ENCODE measurements at places on chromosomes 16 and 17. TPM values are rescaled to one million over a fixed set of nuclear protein-coding genes. Genes with fewer than 3 reads are reported as not detected.

The ANKRD40CL gene
- not detected for total RNA-seq

- H3K4me1 ChIP-seq: peaks cover 40% of the 10 kb centered on the region
- H3K27ac ChIP-seq: peak overlapping the region; percentile 85
- peaks cover 100% of the 10 kb centered on the region for H3K27me3 ChIP-seq
- no peaks in the 10 kb centered on the region for H3K36me3 ChIP-seq
Observed at GRCh38 chr17:48597778-48598631, 4.4 kb upstream of the HOXB5 start.

- no peak overlapping the region for H3K4me3 ChIP-seq
- no peaks in the 10 kb centered on the region for H3K27me3 ChIP-seq
- H3K4me1 ChIP-seq: no peaks in the 10 kb centered on the region
- H3K27ac ChIP-seq: no peak overlapping the region
- no peaks in the 10 kb centered on the region for H3K36me3 ChIP-seq
Observed at GRCh38 chr16:69089091-69089910, 16.2 kb upstream of the HAS3 start.

- H3K4me1 ChIP-seq: peaks cover 37% of the 10 kb centered on the region
- H3K4me3 ChIP-seq: no peak overlapping the region
- H3K27me3 ChIP-seq: peaks cover 11% of the 10 kb centered on the region
Observed at GRCh38 chr17:28372945-28373274, 1.4 kb downstream of the SARM1 start.

The TMEM98 gene
- 36.7 TPM for total RNA-seq

The UNC45B gene
- total RNA-seq: 1.7 TPM

GRCh38 chr17:63447471-63448009 is 1.4 kb upstream of the CYB561 start:
- peaks cover 12% of the 10 kb centered on the region for H3K27me3 ChIP-seq
- peaks cover 13% of the 10 kb centered on the region for H3K4me1 ChIP-seq
- no peak for DNase-seq
- H3K4me3 ChIP-seq: peak overlapping the region; percentile 72

DNA sequence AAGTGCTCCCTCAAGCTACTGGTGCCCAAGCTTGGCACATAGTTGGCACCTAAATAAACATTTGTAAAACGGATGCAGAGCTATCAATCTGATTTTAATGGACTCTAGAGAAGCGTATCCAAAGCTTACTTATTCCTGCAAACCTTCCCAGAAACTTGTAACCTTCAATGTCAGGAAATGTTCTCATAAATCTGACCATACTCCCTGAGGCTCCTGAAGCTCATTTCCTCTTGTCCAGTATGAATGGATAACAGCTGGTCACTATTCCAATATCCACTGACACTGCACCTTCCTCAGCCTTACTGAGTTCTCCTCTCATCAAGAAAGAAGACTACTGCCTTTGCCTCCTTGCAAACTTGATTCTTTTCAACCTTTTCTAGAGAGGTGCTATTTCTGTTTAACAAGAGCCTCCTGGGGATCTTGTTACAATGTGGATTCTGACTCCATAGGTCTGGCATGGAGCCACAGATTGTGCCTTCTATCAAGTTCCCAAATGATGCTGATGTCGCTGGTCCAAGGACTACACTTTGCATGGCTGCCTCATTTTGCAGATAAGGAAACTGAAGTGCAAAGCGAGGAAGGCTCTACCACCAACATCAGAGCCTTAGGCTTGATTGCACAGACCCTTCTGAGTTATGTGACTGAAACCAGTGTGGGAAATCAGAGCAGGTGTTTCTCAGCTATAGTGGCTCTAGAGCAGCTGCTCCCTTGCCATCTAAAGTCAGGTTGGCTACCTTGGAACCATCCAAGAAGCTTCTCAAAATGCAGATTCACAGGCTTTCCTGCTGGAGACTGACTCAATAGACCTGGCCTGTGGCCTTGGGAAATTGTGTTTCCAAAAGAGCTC is 377.8 kb downstream of the SOX9 start:
- DNase-seq: no peak
- no peaks in the 10 kb centered on the region for H3K36me3 ChIP-seq
- H3K4me3 ChIP-seq: no peak overlapping the region
- H3K4me1 ChIP-seq: no peaks in the 10 kb centered on the region
- no peak overlapping the region for H3K27ac ChIP-seq
- H3K27me3 ChIP-seq: no peaks in the 10 kb centered on the region
